Breast epithelium (tissue), 4 donors: ENCODE measurements at places on chromosomes 4 and X. TPM values are rescaled to one million over a fixed set of nuclear protein-coding genes. Genes with fewer than 3 reads are reported as not detected.

- no peaks in the 10 kb centered on the region for H3K27me3 ChIP-seq
- H3K4me1 ChIP-seq = no peaks in the 10 kb centered on the region
- no peak overlapping the region for H3K4me3 ChIP-seq
These were observed 49.3 kb upstream of the CLCN4 start for GRCh38 chrX:10107483-10107882.

The SATL1 gene
- 0.15 TPM for total RNA-seq

The KLF8 gene
- total RNA-seq = 27.4 TPM

The LRPAP1 gene
- 104 TPM for total RNA-seq

The NDUFB11 gene
- total RNA-seq = 61.0 TPM
